Activated B cell treated with CpG ODN at 0.5 μM for 24 hours (primary cell): ENCODE measurements at places on chromosomes 3 and 15.

- no peak for DNase-seq
Observed at GRCh38 chr3:143482106-143483088, 362.8 kb downstream of the CHST2 start.

- no peak for DNase-seq
Observed at GRCh38 chr15:67826717-67827561, 1.6 kb downstream of the SKOR1 start.

DNA sequence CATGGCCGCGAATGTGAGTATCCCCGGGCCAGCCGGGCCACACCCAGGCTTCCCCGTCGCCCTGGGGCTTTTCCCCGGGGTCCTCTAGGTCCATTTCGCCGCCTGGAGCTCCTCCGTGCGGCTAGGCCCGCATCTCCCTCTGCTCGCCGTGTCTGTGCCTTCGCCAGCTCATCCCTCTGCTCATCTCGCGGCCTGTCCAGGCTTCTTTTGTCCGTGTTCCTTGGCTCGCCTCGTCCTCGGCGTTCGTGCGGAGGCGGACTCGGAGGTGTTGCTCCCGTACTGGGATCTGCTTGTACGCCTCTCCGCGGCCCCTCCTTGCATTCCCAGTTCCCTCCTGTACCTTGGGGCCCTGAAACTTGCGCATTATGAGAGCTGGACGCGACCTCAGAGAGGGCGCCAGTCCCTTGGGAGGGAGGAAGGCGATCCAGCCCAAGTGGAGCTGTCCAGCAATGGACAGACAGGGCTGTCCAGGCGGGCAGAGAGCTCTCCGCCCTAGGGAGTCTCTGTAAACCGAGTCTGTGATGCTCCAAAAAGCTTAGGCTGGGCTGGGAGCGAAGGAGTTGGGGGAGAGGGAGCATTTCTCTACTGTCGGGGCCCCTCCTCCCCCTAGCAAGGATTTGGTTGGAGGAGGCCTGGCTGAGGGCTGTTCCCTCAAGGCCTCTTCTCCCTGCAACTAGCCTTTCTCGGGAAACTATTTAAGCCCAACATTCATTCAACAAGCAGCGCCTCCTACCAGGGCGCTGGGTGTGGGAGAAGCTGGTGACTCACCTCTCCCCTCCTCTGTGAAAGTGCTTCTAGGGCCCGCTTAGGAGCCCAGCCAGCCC is 553 bp downstream of the TMEM43 start:
- DNase-seq = no peak

GRCh38 chr3:11201251-11202019 is 47.1 kb downstream of the HRH1 start:
- DNase-seq = no peak

- DNase-seq = no peak
Observed at GRCh38 chr15:45320581-45321205, 57.7 kb downstream of the GATM start.

GRCh38 chr3:140699516-140700231 is 21.8 kb downstream of the TRIM42 start:
- no peak for DNase-seq

- no peak for DNase-seq
Observed at GRCh38 chr3:187456250-187456649, 88.1 kb downstream of the RTP4 start.

DNA sequence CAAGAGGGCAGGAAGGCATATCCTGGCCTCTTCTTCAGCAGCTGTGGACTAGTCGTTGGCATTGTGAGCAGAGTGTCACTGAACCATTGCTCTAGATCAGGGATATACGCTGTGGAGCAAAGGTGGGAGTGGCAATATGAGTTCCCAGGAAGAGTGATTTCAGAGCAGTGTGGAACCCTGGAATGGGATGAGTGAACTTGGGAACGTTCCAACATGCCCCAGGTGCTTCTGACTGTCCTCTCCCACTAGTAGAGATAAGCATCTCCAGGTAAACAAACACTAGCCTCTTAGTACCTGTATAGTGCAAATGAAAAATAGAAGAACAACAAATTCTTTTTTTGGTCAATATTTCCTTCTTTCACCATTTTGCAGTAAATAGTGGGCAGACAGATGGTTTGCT is 123.6 kb upstream of the VEPH1 start:
- DNase-seq = no peak

GRCh38 chr3:50562861-50563260 is 4.7 kb downstream of the C3orf18 start:
- DNase-seq = no peak

GRCh38 chr15:71275098-71275497 is 159.8 kb downstream of the THSD4 start:
- DNase-seq = no peak

DNA sequence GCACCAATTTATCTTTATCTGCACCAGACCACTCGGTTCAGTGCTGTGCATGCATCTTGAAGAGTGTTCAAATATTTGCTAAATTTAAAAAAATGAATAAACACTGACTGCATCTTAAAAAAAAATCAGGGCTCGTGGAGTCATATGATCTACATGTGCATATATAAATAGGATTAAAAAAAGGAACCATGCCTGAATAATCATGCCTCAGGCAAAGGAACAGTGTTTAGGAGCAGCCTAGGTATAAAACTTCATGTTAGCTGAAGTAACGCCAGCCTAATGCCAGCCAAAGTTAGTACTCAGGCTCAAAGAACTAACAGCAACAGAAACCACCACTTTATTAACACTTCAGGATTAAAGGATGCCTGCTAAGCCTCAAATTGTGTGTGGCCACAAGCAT is 9.5 kb downstream of the ABCC5 start:
- no peak for DNase-seq

DNA sequence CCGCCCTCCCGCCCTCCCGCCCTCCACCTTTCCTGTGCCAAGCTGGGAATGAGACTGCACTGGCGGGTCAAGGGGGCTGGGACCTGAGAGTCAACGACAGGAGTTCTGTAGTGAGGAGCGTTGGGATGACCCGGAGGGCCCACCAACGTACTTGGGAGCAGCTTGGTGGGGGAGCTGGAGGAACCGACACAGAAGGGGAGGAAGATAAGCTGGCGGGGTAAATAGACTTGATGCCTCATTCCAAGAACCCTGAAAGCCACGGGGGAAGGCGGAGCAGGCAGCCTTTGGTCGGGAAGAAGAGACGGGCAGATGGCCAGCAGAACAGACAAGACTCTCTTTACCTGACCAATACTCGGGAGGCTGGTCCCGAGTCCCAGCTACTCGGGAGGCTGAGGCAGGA is 277 bp downstream of the FMN1 start:
- DNase-seq = peak; percentile 17

- DNase-seq = no peak
Observed at GRCh38 chr3:151296226-151296625, 17.9 kb upstream of the P2RY14 start.

DNA sequence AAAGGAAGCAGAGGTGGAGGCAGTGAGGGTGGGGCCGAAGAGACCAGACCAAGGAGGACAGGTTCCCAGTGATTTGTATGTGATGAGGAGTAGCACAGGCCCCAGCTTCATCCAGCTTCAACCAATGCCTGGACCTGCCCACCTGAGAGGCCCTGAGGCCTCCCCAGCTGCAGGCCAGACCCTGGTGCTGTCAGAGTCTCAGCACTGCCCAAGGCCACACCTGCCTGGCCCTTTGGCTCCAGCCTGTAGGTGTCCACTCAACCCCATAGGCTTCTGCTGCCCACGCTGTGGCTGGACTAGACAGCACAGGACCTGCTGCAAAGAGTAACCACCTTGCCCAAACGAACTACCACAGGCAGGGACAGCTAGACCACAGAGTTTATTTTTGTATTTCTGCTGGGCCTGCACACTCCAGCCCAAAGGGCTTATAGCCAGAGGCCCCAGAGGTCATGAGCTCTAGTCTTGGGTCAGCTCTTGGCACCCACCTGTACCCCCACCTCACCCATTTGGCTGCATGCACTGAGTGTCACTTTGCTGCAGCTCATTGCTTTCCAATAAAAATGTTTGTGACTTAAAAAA is 81.9 kb upstream of the CDV3 start:
- no peak for DNase-seq

- DNase-seq = no peak
Observed at GRCh38 chr3:142065932-142066331, 83.4 kb downstream of the TFDP2 start.

- no peak for DNase-seq
Observed at GRCh38 chr15:22887157-22887951, 48.9 kb downstream of the NIPA2 start.

GRCh38 chr15:64502151-64502550 is 41.8 kb downstream of the ZNF609 start:
- no peak for DNase-seq

DNA sequence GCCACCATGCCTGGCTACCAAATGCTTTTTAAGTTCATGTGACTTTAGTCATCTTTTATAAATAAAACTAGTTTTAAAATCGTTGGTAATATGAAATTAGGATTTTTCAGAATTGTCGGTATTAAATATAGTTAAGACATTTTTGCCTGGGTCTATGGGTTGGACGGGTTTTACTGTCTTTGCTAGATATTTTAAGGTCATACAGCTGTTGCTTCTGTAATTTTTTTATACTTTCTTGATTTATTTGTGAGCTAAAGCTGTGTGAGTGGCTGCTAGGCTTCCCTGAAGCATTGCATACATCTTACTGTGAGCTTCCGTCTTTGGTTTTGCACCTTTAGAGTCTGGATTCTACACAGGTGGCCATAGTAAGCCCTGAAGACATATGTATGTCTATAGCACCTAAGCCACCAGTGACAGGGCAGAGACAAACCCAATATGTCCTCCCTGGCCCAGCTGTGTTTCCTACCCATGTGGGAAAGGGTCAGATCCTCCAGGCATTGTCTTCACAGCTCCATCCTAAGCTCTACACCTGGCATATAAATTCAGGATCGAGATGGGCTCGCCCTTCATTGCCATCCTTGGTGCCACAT is 16.6 kb upstream of the ZNF710 start:
- no peak for DNase-seq

DNA sequence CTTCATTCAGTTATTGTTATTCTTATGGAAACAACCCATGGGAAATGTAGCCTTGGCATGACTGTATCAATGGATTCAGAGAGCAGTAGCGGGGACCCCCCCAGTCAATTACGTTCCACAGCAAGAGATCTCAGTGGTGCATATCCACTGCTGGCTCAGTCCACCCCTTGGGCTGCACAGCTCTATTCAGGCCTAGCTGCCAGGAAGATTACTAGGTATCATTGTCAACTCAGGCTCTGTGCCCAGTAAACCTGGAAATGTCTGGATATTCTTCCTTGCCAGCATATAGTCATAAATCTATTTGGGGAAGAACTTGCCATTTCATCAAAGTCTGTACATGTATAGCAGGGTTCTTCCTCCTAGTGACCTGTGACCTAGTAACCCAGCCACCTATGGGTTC is 128.1 kb upstream of the CCDC54 start:
- DNase-seq = no peak

GRCh38 chr3:156535162-156535627 is 19.7 kb downstream of the SSR3 start:
- no peak for DNase-seq

DNA sequence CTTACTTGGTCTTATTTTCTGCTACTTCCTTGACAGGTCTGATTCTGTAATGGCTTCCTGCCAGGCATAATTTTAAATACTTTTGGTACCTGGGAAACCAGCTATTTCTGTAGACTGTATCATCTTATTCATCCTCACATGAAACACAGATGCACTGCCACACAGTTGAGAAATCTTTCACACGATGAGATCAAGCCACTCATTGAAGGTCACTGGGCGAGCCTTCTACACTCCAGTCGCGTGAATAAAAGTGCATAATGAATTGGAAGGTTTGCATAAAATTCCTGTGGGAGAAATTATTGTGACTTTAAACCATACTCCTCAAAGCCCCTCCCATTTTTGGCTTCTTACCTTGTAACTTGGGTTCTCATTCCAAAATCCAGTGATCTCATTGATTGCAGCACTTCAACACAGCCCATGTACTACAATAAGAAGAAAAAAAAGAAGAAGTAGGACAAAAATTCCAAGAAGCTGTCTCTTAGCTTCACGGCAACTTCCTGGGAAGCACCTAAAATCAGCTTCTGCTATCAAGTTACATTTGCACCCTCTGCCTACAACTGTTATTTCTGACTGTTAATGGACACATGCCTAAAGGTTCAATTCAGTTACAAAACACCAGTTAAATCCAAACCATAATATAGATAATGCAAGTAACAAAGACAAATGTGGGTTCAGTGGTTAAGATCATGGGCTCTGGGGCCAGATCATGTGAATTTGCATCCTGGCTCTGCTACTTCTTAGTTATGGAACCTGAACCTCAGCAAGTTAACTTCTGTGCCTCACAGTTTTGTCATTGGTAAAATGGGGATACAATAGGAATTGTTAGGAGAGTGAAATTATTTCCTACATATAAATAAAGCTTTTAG is 39.0 kb downstream of the SHC4 start:
- DNase-seq = no peak

GRCh38 chr3:194384156-194384555 is 14.6 kb upstream of the LRRC15 start:
- DNase-seq = no peak

GRCh38 chr3:167872941-167873340 is 137.4 kb downstream of the SERPINI1 start:
- DNase-seq = no peak

DNA sequence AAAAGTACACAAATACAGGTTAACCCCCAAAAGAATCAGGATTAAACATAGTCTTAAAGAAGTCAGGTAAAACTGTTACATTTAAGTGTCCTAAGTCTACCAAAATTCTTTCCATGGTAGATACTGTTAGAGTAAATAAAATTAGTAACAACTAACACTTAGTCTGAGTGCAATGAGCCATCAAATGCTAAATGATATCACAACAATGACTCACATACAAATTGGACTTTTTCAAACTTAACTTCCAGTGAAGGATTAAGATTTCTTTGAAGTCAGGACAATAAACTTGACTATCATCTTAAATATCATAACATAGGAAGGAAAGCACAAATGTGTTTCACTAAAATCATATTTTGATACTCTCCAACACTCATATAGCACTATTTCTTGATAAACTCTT is 43.9 kb downstream of the ZNF148 start:
- no peak for DNase-seq

DNA sequence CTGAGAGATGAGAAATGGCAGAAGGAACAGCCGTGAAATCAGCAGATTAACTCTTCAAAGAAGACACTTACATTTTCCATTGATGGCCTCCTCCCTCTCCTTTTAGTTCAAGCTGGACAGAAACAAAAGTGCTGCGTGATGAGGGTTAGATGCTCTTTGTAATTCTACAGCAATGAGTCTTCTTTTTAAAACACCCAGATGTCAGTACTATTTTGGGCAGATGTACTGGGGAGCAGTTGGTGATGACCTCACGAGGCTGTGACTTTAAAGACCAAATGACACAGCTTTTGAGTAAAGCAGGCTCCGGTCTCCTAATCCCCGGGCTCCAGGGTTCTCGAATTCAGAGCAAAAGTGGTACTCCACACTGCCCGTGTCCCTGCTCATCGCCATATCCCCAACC is 198.2 kb downstream of the SLCO3A1 start:
- DNase-seq = no peak

GRCh38 chr3:66638717-66639116 is 137.9 kb upstream of the LRIG1 start:
- DNase-seq = no peak

DNA sequence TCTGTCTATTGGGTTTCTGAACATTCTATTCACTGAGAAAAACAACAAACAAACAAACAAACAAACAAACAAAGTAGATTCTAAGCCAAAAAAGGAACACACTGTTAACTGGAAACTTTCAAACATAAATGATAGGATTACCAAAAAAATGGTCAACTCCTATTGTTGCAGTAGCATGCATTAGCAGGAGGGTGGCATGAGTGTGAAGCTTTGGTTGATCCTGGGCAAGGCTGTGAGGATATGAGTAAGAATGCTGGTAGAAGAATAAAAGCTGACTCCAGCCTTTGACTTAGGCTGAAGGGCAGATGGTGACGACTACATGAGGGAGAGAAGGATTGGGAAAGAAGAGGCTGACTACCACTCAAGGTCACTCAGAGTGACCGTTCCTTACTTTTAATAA is 810.3 kb downstream of the VGLL3 start:
- DNase-seq = no peak
